Stimulated activated CD4-positive, alpha-beta T cell treated with anti-CD3 and anti-CD28 coated beads, Interleukin-1b, Interleukin-23, amount 100 ng/mL, for 1 hour (primary cell): ENCODE measurements at places on chromosomes 2 and 18.
A peak's percentile ranks its signal among the peaks of the same experiment; 100 is the strongest.

GRCh38 chr2:37919631-37920032 lies 5.5 kb upstream of the RMDN2 start:
- DNase-seq = no peak

DNA sequence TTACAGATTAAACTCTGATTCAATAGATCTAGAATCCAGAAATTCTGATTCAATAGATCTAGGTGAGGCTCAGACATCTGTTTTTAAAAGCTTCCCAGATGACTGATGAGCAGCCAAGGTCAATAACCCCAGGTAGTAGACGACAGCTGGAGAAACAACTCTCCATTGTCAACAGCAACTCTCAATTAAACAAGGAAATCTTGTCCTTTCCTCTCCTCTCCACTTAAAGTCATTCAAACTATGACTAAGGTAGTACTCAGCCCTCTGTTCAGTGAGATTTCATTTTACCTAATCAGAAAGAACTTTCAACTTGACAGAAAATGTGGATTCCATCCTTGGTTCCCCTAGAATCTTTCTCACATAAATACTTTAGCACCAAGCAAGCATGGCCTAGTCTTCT lies 94.6 kb upstream of the SCG2 start:
- DNase-seq = no peak

- no peak for DNase-seq
Measured at GRCh38 chr18:45197526-45197970, 417.7 kb upstream of the SLC14A2 start.

GRCh38 chr2:83531206-83531826 lies 927.8 kb downstream of the SUCLG1 start:
- no peak for DNase-seq

DNA sequence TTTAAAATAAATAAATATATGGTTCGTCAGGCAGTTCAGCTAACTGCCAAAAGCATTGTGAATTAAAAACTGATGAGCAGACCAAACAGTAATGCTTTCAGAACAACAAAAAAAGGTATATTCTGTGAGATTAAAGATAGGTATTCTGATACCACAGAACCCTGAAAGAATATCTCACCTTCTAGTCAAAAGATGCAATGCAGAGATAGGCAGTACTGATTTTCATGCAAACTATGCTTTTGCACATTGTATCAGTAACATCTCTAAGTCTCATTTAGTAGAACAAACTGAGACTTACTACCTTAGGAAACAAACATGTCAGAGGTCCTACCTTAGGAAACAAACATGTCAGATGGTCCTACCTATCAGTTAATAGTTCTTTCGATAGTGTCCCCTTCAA lies 32.4 kb downstream of the CUL3 start:
- DNase-seq = no peak

GRCh38 chr2:14967729-14968128 lies 335.2 kb downstream of the LRATD1 start:
- no peak for DNase-seq

GRCh38 chr18:10076502-10077030 lies 162.8 kb downstream of the VAPA start:
- DNase-seq = no peak

DNA sequence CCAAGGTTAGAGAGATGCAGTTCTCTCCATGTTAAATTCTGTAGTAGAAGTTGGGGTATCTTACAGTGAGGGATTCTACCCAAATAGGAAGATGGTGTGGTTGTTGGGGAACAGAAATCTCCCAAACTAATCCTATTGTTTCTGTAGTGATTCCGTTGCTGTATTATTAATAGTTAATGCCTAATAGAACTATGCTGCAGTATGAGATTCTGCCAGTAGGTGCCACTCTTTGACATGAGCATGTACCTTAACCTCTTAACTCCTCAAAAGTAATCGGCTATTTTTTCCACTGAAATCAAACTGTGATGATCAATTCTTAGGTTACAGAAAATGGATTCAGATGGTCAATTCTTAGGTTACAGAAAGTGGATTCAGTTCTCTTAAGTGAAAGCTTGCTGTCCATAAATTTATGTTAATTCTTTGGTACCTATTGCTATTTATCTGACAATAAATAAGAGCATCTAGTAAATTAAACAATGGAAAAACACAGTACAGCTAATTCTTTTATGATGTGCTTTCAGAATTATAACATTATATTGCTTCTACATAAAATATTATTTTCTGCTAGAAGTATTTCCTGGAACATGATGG lies 97.9 kb upstream of the DLX2 start:
- no peak for DNase-seq

DNA sequence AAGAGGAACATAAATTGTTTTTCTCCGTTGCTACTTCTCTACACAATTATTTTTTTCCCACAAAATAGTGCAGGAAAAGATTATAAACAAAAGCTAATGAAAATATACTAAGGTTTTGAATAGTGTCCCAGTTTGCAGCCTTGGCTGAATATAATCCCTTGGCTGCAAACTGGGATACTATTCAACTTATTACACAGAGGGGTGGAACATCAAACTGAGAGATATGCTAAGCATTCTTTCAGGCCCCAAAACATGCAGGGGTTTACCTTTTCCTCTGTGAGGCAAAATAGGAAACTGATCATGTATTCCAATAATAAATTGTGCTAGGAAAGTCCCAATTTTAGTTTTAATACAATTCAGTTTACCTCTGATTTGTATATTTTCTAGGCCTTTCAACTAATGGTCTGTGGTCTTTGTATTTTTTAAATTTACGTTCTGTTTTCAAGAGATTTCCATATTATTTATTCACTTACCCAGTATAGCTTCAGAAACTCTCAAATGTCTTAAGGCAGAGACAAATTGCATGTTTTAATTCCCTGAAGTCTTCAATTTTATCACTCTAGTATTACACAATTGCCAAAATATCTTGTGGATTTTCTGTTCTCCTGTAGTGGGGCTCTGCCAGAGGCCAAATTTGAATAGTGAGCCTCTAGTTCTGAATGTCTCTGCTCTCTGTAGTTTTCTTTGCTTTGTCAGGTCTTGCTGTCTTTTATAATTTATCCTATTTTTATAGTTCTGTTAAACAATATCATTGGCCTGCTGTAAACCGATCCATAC lies 63.9 kb downstream of the PPP1R1C start:
- no peak for DNase-seq

GRCh38 chr2:240430595-240430994 lies 4.9 kb upstream of the GPC1 start:
- DNase-seq = no peak

DNA sequence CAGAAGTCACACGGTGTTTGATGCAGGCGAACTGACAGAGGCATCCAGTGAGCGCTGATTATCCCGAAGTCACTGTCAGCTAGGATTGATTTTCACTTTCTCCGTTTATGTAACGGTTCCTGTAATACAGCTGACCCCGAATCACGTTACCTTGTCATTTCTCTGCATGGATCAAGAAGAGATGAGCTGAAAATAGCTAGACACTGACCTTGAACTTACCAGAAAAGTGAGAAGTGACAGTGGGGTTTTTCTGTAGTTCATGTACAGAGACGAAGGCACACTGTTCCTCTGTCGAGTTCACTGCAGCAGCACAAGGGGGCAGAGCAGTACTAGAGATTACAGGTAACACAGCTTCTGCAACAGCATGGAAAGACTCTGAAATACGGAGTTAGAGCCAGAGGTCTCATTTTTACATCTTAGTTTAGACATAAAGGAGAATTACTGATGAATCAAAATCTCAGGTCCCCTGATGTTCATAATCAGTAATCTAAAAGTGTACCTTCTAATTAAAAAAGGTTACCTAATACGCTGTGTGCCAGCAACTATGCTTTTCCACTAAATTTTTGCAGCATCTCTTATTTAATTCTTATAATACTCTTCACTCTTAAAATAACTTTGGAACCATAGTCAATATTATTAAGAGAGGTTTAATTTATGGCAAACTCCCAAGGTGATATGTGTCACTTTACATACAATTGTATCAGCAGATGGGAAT lies 33.1 kb downstream of the ARHGAP15 start:
- DNase-seq = peak; percentile 10

DNA sequence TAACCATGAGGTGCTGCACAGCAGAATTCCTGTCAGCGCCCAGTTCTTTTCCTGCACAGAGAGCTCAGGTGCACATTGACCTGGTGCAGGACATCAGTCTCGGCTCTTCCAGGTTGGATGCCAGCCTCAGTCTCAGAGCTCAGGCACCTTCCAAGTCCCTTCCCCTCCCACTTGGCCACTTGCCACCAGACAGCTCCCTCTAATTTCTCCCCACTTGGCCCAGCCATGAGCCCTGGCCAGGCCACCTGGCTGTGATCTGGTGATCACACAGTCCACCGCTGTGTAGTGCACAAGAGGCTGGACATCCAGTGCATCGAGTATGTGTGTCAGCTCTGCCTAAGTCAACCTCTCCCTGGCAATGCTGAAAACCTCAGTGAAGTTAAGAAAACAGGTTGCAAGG lies 336.6 kb upstream of the MYT1L start:
- no peak for DNase-seq

GRCh38 chr2:24434541-24434940 lies 56.5 kb upstream of the NCOA1 start:
- no peak for DNase-seq

DNA sequence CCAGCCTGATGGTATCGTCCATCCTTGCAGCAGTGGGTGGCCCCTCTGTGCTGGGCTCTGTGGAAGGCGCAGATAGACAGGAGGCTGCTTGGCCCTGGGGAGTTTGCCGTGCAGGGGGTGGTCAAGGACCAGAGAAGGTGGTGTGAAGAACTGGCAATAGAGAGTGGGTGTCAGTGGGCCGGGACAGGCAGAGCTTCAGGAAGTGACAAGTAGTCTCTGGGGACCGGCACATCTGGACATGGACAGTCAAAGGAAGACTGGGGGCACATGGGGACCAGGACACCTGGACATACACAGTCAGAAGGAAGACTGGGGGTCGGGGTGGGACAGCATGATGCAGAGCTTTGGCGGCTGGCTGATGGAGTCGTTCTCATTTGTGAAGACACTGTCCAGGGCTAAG lies 335.9 kb downstream of the AGAP1 start:
- no peak for DNase-seq

DNA sequence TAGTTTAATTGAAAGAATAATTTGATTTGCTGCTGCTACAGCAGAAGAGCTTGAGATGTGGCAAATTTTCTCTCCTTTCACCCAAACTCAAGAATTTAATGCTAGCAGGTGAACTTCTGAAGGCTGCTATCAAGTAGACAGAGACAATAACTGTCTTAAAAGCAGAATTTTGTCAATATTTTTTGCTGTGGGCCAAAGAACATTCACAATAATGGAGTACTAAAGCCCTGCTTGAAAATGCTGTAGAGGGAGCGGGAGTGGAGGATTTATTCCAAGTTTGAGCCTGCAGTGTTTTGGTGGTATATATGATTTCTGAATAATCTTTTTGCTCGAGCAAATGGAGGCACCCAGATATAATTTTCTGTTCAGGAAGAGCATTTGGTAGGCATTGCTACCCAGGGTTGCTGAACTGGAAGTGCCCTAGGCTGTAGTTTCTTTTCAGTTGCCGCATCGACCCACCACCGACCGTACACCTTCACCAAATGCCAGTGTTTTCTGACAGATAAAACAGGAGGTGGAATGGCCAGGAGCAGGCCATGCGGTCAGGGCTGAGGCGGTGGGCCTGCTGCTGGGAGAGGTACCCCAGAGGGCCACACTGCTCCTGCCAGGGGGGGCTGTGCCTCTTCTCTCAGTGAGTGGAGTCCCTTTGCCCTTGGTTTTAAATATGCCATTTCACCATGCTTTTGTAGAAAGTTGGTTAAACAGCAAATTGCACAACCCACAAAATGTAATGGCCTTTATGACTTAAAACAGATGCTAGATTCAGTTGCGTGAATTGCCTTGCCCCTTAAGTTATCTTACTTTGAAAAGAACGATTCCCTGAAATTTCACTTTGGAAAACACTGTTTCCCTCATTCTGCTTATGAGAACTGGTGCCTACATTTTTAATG lies 36.4 kb downstream of the TSHZ1 start:
- DNase-seq = no peak

GRCh38 chr2:129894616-129895015 lies 84.8 kb upstream of the RAB6C start:
- DNase-seq = no peak

- no peak for DNase-seq
Measured at GRCh38 chr2:229174794-229175496, 96.1 kb downstream of the PID1 start.

- DNase-seq = no peak
Measured at GRCh38 chr2:239500574-239501550, 100.0 kb upstream of the HDAC4 start.

DNA sequence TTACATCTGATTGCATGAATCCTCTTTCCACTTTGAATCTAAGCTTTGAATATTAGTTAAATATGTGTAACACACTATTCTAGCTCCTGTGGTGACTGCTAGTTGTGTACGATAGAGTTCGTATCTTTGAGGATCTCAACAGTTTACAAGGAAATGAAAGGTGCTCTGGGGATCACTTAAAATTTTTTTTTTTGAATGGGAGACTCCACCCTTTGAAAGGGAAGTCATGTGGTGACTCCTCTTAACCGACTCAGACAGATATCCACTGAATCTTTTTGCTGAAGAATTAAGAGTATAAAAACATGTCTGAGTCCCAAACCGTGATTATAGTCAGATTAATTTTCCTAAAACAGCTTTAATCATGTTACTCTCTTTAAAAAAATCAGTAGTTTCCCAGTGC lies 4.0 kb downstream of the CLIP4 start:
- no peak for DNase-seq
